ENCODE measurements at places on chromosomes 1 and 21.

- no peak for DNase-seq
These were observed 26.2 kb upstream of the MAP3K7CL start for GRCh38 chr21:29104239-29104708.

DNA sequence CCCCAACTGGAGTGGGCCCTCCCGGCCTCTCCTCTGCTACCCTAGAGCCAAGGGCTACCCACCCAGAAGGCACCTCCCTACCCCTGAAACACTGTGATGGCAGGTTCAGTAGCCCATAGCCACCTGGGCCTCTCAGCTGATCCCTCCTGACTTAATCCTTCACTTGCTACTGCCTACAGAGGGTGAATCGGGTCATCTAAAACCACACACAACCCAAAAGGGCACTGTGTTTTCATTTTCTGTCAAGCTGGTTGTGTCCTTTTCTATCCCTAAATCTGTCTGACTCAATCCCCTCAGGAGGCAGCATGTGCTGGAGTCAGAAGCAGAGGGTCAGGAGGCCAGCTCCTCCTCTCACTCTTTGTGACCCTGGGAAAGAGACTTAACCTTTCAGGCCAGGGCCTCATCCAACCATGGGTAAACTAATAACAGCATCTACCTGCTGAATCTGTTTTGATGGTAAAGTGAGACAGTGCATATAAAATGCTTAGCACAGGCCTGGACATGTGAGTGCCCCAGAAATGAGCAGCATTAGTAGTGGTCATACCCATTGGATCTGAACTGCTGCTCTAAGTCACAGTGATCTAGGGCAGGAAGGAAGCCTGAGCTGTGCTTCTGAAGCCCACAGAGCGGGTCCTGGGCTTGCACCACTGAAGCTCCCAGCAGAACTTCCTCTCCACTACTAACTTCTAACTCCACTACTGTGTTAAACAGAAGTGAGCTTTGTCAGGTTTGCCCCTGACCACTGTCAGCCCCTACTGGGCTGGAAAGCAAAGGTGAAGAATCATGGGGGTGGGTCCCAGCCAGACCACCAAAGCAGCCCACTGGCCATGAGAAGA, 11.0 kb downstream of the PMVK start:
- DNase-seq: no peak

DNA sequence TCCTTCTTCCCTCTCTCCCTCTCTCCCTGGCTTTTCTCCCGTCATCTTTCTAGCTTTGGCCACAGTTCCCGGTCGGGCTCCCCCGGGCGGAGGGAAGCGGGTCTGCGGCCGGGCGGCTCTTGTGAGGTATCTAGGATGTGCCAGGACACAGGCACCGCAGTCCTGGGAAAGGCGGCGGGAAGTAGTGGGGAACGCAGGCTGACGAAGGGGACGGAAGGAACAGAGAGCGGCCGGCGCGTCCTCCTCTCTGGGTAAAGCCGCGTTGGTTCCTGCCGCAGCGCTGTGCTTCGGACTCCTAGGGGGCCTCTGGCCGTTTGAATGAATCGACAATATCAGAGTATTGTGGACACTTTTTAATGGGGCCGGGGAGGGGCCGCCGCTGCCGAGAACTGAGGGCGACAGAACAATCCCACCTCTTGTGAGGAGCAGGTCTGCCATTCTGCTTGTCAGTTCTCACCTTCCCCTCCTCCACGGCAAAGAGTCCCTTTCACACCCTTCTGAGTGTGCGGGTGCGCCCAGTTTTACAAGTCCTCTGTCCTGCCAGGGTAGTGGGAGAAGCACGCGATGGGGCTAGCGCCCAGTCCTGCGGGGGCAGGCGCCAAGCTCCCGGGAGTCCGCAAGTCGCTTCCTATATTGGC, 1.2 kb upstream of the LHX9 start:
- no peak for DNase-seq

DNA sequence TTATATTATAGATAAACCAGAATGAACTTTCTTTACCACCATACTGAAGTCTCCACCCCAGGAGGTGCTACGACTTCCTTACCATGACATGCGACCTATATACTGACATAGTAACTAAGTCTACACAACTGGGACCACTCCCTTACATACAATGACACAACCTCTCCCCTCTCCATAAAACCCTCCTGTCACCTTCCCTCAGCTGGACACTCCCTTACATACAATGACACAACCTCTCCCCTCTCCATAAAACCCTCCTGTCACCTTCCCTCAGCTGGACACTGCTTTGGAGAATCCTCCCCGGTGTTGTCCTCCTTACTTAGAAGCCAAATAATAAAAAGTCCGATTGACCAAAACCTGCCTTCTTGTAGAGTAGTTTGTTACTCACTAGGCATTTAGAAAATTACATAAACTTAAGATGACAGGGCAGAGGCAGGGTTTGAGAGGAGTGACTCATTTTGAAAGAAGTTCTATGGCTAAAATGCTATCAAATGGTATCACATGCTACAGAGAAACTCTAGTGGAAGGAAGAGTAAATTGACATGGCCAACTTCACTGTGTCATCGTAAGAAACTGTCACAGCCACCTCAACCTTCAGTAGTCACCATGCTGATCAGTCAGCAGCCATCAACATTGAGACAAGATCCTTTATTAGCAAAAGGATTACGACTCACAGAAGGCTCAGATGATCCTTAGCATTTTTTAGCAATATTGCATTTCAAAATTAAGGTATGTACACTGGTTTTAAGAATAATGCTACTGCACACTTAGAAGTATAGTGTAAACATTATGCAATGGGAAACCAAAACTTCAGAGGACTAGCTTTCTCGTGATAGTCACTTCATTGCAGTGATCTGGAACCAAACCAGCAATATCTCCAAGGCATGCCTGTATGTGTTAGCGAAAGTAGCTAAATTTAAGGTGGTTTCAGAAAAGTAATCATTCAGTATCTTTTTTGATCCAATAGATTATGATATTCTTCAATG, 56.4 kb downstream of the AHCTF1 start:
- DNase-seq: no peak

- no peak for DNase-seq
These were observed 60.5 kb upstream of the HP1BP3 start for GRCh38 chr1:20847611-20848080.

DNA sequence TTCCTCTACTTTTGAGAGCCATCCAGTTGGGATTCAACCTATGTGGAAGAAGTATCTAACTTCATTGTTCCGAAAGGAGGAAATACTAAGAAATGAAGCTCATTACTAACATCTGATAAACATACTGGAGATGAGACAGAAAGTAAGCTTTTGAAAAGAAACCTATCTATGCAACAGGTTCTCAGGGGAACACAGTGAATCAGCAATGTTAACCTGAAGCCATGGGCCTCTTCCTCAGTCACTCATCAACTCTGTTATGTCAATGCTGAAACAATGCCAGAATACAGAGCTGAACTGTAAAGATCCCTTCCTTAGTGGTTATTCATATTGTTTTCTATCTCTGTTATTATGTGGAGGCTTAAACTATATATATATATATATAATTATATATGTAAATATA, 55.5 kb upstream of the ESRRG start:
- DNase-seq: no peak

GRCh38 chr1:34870395-34870794, 10.8 kb upstream of the SMIM12 start:
- no peak for DNase-seq

- DNase-seq: no peak
These were observed 48.1 kb upstream of the PAXBP1 start for GRCh38 chr21:32819694-32820093.

- DNase-seq: no peak
These were observed 129.7 kb upstream of the FAM72C start for GRCh38 chr1:144101397-144102045.

DNA sequence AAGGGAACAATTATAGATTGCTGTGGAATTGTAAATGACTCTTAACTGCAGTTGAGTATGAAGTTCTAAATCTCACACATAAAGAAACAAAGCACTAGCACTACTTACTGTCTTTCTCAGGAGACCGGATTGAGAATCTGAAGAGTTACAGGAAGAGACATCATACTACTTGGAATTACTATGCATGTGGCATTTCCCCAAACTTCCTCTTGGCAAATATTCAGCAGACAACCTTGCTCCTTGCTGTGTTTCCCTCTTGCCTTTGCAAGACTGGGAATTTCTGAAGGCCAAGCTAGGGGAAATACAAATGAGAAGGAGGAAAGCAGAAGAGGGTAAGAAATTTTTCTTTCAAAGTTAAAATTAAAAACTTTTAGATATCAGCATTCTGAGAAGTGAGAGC, 173.6 kb upstream of the KCTD3 start:
- DNase-seq: no peak

DNA sequence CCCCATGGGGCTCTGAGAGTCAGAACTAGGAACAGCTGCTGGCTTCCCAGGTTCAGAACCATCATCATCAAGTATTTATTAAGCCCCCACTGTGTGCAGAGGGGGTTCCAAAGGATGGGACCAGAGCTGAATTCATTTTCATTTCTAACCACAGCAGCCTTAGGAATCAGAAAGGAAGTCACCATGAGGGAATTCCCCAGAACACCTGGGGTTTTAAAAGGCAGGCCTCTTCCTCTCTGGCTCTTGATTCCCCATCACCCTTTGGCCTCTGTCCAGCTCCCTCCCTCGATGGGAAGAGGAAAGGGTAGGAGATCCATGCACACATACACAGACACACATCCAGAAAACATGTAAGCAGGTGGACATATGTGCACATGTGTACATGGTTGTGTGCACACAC, 1.3 kb upstream of the KCNN3 start:
- no peak for DNase-seq

- no peak for DNase-seq
These were observed 856 bp downstream of the NRDC start for GRCh38 chr1:51877434-51878307.

GRCh38 chr1:156153362-156153761, at the start of gene SEMA4A:
Gene SEMA4A, plus strand, starts transcription at chr1:156153585. Its CDS starts 994 bp downstream, at chr1:156154579.
- no peak for DNase-seq

- DNase-seq: no peak
These were observed 6.0 kb downstream of the NFIA start for GRCh38 chr1:61088163-61088974.

DNA sequence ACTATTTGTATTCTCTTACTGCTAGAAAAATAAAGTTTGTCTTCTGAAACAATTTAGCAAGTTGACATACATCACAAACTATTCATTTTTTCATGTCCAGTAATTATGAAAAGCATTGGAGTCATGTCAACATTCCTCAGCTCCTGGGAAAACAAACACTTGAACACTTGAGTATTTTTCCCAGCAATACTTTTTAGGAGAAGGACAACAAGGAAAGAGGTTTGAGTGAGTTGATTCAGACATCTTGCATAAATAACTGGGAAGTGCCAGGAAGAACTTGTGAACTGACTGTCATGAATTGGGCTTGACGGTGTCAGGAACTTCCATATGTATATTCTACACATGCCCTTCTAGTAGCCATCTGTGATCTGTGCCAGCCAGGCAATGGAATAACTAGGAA, 195.6 kb downstream of the HMCN1 start:
- DNase-seq: no peak

DNA sequence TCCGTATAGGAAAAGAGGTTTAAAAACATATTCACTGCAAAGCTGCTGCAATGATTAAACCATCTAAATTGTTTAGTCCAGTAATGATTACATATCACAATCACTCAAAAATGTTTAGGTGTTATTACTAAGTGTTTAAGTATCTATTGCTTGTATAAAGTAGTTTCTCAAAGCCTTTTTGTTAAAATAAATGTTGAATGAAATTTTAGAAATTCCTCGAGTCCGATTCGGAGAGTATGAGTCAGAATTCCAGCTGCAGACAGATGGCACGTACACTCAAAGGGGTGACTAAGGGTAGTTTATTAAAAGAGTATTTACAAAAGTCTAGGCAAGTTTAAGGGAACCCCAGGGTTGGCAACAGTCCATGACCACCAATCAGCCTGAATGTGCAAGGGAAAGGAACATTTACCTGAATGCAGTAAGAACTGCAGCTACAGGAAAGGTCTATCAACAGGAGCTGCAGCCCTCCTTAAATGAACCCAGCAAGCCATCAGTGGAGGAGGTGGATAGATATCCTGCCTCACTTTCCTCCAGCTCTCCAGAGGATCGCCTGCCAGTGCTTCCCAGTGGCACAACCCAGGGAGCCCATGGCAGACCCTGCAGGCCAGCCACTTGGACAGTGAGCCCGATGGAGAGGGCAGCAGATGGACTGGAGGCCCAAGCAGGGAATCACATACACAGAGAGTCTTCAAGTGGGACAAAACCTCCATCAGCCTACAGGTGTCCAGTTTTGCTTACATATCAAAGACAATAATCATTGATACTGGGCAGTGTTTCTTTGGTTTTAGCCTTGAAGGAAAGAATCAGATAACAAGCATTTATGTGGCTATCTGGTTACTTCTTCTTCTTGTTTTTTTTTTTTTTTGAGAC, 92.1 kb upstream of the SLC44A3 start:
- DNase-seq: no peak

- no peak for DNase-seq
These were observed 44.1 kb upstream of the C1orf105 start for GRCh38 chr1:172376431-172376830.

DNA sequence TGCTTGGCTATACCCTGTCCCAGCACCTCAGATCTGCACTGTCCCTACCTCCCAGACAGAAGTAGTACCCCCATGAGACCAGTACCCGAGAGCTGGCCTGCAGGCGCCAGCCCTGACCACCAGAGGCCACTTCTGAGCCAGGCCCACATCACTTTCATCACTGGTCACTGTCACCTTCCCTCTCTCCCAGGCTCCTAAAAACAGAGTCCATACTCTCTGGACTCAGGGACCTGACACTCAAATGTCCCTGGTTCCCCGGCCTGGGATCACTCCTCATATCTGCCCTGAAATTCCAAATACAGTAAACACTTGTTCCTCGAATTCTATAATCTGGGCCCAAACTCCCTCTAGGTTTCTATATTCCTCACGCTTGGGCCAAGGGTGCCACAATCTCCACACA, 18.7 kb downstream of the TMEM53 start:
- no peak for DNase-seq

GRCh38 chr1:172323686-172324085, 96.8 kb upstream of the C1orf105 start:
- no peak for DNase-seq

DNA sequence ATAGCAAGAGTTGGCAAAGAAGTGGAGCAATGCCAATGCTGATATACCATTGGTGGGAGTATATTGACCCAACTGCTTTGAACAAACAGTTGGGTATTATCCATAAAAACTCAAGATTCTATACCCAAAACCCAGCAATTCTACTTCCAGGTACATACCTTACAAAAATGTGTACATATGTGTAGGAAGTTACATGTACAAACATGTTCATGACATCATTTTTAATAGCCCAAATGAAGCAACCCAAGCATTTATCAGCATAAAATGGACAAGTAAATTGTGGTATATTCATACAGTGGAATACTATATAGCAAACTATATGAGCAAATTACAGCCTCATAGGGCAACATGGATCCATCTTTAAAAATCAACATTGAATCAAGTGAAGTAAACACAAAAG, 20.9 kb downstream of the RWDD3 start:
- DNase-seq: no peak

Data from substantia nigra (tissue), 51 donors.